Activated naive CD4-positive, alpha-beta T cell treated with anti-CD3 and anti-CD28 coated beads, Interleukin-2, amount 50 U/mL, for 16 hours (primary cell): ENCODE measurements at places on chromosomes 5 and 9.

- DNase-seq, result no peak
These were observed 147.1 kb downstream of the ENC1 start for GRCh38 chr5:74493411-74493810.

DNA sequence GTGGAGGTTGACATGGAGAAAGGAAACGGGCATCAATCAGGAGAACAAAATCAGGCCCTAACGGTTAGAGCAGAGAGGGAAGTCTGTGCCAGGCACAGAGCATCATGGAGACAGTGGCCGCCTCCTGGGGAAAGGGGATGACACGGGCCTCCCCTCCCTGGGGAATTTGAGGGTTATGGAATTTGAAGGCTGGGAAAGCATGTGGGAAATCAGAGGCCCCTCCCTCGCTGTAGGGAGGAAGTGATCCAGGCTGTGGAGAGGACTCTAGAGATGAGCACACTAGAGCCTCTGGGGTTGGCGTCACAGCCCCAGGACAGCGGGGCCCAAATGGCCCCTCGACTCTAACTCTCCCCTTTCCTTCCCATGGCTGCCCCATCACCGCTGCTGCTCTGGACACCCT, 36.7 kb downstream of the PROP1 start:
- no peak for DNase-seq

DNA sequence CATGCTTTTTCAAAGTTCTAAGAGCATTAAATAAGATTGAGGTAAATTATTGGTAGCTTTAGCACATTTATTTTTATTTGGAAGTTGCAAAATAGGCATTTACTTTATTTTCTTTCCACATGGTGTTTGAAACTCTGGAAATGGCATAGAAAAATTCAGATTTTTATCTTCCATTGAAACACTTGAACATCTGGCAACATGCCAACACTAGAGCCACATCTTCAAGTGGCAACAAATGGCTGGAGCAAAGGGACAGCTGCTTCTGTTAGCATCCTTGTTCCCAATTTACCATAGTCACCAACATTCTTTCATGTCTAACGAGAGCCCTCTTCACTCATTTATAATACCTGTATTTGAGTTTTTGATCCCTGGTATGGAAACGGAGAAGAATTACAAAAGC, 539.9 kb downstream of the ZNF608 start:
- DNase-seq, result no peak

DNA sequence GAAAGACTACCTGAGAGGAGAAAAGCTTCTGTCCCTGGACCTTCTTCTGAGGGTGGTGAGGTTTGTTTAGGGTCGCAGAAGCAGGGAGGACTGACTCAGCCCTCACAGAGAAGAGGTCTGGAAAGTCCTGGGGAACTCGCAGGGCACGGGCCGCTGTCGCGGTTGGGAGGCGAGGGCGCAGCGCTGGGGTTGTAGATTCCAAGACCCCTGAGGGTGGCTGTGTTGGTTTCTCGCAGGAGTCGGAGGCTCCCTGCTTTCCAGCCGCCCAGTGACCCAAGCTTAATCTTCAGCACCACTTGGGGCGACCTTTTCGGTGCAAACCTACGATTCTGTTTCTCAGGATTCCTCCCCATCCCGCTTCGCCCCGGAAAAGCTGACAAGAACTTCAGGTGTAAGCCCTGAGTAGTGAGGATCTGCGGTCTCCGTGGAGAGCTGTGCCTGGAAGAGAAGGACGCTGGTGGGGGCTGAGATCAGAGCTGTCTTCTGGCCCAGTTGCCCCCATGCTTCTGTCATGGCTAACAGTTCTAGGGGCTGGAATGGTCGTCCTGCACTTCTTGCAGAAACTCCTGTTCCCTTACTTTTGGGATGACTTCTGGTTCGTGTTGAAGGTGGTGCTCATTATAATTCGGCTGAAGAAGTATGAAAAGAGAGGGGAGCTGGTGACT, 482 bp downstream of the SLC27A6 start:
- DNase-seq, result no peak

- no peak for DNase-seq
These were observed 110.5 kb downstream of the ADAMTS12 start for GRCh38 chr5:33781286-33781685.
